ENCODE measurements at places on chromosomes 12 and 14.

DNA sequence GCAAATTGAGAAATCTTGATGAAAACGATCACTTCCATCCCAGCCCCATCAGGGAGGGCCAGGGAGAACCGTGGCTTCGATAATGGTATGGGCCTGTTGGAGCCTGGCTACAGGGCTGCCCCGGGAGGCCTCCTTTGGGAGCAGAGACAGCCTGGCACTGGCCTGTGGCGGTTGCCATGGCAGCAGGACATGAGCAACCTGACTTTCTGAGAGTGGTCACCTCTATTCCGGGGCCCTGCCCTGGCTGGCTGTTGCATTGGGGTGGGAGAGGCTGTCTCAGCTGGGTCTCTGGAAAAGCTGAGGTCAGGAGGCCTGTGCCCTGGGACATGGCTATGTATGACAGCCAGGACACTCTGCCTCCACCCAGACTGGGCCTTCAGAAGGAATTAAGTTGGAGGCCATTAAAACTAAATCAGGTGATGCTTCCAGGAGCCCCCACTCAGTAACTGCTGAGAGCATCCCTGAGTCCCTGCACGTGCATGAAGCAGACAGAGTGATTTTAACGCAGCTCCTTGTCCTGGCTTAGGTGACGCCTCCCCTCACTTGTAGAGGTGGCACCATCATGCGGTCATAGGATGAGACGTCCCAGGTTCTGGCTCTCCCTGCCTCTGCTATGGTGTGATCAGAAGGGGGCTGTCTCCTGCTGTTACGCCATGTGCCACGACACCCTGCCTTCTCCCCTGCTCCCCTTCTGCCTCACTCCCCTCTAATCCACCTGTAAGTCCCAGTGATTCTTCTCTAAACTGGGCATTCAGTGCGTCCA is 126.3 kb downstream of the SLC25A47 start:
- DNase-seq: no peak

DNA sequence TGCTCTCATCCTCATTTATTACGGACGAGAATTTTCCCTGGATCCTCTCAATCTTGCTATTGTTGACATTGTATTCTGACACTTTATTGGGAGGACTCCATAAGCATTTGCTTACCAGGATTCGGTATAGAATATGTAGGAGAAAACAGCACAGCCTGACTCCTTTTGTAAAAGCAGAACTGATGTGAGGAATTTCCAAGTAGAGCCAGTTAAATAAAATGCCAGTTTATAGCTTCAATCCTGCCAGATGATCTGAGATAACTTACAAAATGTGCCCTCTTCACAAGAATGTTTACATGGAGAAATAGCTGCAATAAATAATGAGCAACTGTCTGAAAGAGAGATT is 332.9 kb upstream of the PRICKLE1 start:
- no peak for DNase-seq

GRCh38 chr14:89304972-89305703 is 111.9 kb downstream of the FOXN3 start:
- no peak for DNase-seq

DNA sequence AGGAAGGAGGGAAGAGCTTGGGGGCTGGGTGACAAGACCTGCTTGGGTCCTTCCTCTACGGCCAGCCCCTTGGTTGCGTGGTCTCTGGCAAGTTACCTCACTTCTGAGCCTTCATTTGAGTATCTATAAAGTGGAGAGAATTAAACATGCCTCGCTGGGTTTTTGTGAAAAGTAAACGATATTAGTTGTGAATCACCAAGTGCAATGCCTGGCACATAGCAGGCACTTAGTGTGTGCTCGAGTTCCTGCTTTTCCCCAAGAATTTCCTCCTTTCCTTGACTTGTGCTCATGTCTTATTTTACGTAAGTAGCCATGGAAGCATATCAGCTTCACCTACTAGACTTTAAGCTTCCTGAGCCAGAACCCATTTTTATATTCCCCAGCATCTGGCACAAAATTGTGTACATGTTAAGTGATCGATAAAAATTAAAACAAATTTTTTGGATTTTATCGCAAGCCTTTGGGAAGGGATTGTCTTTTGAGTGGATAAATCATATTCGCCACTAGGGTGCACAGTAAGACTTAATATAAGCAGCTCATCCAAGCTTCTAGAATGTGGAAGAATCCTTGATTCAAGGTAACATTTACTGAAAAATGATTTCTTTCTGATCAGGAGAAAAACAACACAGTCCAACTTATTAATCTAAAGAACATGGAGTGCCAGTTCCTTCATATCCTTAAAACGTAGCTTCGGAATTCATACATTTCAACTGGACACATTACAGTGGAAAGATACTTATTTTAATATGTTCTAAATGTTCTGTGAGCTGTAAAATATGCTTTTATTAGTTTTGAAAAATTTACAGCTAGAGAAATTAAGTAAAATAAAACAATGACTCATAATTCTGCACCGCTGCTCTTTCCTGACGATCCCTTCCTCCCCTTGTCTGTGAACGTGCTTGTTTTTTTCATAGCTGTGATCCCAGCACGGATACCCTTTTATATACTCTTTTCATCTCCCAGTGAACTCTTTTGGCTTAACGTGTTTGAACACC is 62.0 kb downstream of the SLC25A47 start:
- DNase-seq: no peak

GRCh38 chr12:59370933-59371332 is 224.9 kb upstream of the SLC16A7 start:
- DNase-seq: no peak

DNA sequence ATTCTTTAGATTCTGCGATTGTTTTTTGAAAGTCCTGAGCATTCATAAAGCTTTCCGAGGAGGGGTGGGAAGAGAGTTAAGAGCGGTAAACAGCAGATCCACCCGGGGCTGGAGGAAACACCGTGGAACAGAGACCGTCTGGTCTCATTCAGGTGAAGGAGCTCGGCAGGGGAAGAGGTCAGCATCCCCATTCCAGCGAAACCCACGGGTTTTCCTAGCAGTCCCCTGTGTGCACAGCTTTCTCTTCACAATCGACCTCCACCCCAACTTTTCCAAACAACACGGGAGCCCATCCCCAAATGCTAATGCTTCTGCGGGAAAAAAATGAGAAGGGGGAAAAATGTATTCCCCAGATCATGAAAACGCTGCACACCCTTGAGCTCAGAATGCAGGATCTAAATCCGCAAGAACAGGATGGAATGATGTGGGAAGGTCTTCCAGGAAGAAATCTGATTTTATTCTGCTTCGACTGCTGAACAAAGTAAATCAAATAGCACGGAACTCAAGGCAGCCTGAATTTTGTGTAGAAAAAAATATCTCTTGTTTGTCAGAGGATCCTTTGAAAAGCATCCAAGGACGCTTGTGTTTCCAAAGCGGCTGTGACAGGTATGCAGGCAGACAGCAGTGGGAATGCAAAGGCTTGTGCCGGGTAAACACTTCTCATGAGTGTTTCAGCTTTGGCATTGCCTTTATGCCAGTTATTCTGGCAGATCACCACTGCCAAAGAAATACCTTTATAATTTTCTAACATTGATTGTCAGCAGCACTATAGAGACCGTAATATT is 128.8 kb downstream of the NDUFA12 start:
- DNase-seq: no peak

DNA sequence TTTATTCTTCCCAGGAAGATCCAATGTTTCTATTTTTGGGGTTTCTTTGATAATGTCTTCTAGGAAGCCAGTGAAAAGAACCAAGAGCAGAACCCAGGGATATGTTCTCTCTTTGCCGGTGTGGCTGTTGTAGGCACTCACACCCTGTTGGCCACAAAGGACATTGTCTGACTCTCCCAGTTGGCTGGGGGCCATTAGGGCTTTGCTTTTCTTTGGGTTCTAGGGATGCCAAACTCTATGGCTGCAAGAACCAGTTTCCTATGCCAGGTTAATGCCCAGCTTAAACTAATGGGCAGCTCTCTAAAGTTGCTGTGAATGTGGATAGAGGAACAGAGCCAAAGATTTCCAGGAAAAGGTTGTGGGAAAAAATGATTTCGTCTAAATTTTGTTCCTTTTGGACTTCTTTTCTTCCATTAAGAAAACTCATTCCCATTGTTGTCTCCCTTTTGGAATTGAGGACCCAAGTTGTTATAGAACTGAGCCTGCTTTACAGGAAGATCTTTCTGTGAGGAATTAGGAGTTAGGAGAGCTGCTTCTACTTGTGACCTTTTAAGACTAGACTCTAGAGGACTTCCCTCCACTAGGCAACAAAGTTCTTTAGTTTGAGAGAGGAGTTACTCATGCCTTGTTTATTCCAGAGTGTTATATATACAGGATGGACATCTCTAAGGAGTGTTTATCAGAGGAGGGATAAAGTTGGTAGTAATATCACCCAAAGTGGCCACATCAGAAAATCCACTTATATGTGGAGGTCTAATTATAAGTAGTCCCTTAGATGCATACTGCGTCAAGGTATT is 13.1 kb downstream of the COPZ1 start:
- DNase-seq: no peak

- DNase-seq: no peak
These were observed 67.7 kb upstream of the HIF1A start for GRCh38 chr14:61627612-61628011.

DNA sequence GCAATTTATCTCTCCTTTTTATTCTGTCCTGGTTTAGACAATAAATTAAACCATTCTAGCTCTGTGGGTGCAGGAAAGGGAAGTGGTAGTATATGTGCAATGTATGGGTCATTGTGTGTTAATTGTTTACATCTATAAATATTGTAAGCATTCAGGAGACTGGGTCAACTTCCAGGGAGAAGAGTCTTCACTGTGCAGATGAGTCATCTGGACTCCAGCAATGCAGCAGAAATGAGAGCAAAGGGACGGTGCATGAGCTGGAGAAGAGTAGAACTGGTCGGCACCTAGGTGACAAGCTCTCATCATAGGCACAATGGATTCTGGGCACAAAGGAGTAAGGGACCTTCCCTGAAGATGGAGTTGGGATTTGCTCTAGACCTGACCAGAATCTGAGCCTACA is 211.1 kb upstream of the DAAM1 start:
- DNase-seq: no peak

DNA sequence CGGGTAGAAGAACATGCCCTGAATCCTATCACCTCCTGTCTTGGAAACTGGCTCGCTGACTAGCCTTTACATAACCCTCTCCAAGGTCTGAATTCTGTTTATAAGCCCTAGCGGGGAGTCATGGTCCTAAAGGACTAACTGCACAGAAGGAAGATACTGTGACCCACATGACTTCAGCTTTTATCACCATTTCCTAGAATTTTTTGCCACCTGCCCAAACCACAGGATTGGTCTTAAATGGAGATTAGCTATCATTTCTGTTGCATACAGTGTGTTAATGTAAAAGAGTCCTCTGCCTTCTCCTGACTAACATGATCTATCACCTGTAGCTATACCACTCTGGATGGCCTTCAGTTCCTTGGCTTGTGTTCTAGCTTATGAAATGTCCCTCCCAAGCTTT is 319.2 kb downstream of the DUSP6 start:
- DNase-seq: no peak

- no peak for DNase-seq
These were observed 182.0 kb upstream of the NAV3 start for GRCh38 chr12:77648716-77649115.

- DNase-seq: no peak
These were observed 874.9 kb downstream of the NRXN3 start for GRCh38 chr14:79044894-79045624.

DNA sequence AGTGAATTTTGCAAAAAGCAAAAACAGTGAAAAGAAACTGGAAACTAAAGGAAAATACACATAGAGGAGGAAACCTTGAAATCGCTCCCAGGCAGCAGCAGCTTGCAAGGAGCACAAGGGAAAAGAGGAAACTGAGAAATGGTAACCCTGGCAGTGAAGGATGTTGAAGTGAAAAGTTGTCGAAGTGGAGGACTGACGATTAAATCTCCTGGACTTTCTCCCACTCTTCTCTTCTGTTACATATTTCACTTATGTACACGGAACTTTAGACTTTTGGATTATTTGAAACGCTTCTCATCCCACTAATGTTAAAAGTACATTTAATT is 388.8 kb upstream of the USP15 start:
- DNase-seq: no peak

DNA sequence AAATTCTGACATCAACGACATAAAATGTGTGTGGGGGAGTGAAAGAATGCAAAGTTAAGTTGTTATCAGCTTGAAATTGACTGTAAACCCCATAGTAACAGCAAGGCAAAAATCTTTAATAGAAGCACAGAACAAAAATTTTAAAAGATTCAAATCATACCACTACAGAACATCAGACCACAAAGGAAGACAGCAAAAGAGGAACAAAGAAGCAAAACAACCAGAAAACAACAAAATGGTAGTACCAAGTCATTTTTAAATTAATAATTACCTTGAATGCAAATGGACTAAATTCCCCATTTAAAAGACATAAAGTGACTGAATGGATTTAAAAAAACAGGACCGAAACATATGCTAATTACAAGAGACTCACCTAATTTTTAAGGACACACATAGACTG is 31.3 kb downstream of the A2M start:
- DNase-seq: no peak

GRCh38 chr12:121107681-121108080 is 25.0 kb upstream of the P2RX7 start:
- no peak for DNase-seq

GRCh38 chr12:115871714-115872113 is 405.8 kb downstream of the MED13L start:
- DNase-seq: no peak

Data from cortex of kidney (tissue), 1 donor.